ENCODE measurements at places on chromosomes 1 and 21.

DNA sequence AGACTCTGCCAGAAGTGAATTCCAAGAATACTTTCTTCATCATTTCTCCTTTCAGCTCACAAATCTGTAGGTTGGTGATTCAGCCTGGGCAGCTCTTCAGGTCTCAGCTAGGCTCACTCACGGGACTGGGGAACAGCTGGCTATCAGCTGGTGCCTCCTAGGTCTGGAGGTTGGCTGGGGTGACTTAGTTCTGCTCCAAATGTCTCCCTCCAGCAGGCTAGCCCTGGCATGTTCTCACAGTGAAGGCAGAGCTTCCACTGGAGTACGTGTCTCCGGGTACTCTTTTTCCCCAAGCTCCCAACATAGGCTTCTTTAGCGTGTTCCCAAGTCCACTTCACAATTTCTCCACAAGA, 12.5 kb upstream of the VAMP4 start:
- no peaks in the 10 kb centered on the region for H3K27me3 ChIP-seq
- no peak for DNase-seq
- peak overlapping the region; percentile 8 for H3K4me3 ChIP-seq
- H3K4me1 ChIP-seq, result peaks cover 29% of the 10 kb centered on the region

- no peaks in the 10 kb centered on the region for H3K27me3 ChIP-seq
- no peak for DNase-seq
- H3K4me3 ChIP-seq, result no peak overlapping the region
Observed at GRCh38 chr1:53438427-53439336, 20.5 kb upstream of the DMRTB1 start.

DNA sequence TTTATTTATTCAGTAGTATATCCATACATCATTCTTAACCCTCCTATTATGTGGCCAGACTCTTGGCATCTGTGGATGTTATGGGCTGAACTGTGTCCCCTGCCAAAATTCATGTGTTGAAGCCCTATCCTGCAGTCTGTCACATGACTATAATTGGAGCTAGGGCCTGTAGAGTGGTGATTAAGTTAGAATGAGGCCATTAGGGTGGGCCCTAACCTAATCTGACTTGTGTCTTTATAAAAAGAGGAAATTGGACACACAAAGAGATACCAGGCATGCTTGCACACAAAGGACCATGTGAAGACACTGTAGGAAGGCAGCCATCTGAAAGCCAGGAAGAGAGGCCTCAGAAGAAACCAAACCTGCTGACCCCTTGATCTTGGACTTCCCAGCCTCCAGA, 6.6 kb downstream of the ZMYND12 start:
- H3K4me1 ChIP-seq, result no peaks in the 10 kb centered on the region
- no peaks in the 10 kb centered on the region for H3K36me3 ChIP-seq
- no peaks in the 10 kb centered on the region for H3K27me3 ChIP-seq
- DNase-seq, result no peak

DNA sequence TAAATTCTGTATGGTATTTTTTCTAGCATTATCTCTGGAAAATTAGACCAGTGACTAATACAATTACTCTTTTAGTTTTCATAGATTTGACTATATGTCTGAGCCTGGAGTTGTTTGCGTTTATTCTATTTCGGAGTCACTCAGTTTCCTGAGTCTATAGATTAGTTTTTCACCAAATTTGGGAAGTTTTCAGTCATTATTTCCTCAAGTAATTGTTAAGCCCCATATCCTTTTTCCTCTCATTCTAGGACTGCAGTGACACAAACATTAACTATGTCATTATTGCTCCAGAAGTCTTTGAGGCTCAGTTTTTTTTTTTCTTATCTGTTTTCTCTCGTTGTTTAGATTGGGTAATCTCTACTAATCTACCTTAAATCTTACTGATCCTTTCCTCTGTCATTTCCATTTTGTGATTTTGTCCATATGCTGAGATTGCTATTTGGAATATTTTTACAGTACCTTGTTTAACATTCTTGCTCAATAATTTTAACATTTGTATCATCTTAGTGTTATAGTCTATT, 886.2 kb downstream of the LTN1 start:
- H3K4me1 ChIP-seq, result peaks cover 3% of the 10 kb centered on the region
- H3K4me3 ChIP-seq, result no peak overlapping the region
- no peak overlapping the region for H3K27ac ChIP-seq
- H3K36me3 ChIP-seq, result no peaks in the 10 kb centered on the region
- H3K27me3 ChIP-seq, result no peaks in the 10 kb centered on the region
- DNase-seq, result no peak

- H3K36me3 ChIP-seq, result no peaks in the 10 kb centered on the region
- DNase-seq, result no peak
- peaks cover 10% of the 10 kb centered on the region for H3K4me1 ChIP-seq
- no peaks in the 10 kb centered on the region for H3K27me3 ChIP-seq
- H3K4me3 ChIP-seq, result no peak overlapping the region
Observed at GRCh38 chr1:164651351-164651951, 92.5 kb downstream of the PBX1 start.

DNA sequence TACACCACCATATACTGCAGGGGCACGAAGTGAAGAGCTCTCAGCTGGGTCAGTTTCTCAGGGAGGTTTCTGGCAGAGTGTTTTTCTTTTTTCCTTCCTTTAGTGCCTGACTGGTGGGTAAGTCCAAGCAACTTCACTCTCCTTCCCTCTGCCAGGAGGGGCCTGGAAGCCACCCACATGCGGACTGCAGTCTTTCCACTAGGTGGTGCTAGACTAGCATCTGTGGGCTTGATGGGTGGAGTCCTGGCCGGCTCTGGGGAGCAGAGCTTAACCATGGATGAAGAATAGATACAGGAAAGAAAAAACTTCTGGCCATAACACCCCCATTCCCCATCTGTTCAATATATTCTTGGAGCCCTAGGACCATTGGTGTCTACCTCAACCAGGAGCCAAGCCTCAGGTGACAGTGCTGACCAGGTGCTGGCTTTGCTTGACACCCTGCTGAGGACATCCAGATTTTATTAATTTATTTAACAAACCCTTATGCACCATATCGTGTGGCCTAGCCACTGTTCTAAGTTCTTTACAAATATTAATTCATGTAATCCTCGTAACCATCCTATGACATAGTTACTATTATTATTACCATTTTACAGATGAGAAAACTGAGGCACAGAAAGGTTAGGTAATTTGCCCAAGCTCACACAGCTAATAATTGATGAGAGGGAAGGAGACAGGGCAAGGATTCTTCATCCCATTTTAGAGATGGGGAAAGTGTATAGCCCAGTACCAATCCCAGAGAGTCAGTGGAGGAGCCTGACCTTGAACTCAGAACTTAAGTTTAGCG, 126.7 kb upstream of the CSF3R start:
- no peaks in the 10 kb centered on the region for H3K4me1 ChIP-seq
- no peak overlapping the region for H3K27ac ChIP-seq
- H3K36me3 ChIP-seq, result no peaks in the 10 kb centered on the region
- DNase-seq, result no peak
